ENCODE measurements at places on chromosomes 6 and 20.

DNA sequence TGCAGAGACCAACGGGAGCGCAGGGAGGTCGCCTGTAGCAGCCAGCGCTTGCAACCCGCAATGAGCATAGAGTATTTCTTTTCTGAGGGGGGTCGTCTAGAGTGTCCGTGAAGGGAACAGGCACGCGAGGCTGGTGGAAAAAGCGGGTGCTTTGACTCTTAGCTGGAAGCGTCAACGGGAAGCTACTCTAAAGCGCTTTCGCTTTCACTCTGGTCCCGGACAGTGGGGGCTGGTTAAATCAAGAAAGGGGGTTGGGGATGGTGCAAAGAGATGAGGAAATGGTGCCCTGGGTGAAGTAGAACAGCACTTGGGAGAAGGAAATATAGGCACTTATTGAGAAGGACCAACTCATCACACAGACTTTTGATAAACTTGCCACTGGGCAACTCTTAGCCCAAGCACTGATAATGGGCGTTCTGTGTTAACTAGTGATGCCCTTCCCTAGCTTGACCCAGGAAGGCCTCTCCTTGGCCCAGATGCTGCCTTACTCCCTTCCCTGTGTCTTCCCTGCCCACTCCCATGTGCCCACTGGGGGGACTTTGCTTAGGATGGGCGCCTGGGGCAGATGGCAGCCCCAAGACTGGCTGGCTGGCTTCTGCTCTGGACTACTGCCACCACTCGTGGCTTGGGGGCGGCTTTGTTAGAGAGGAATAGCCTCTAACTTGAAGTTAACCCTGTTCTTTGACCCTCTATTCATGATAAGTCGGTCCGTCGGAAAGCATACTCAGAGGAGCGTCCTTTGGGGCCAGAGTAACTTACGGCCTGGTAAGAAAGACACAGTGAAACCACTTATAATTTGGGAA is 585 bp downstream of the PSMB9 start:
- no peak for DNase-seq

DNA sequence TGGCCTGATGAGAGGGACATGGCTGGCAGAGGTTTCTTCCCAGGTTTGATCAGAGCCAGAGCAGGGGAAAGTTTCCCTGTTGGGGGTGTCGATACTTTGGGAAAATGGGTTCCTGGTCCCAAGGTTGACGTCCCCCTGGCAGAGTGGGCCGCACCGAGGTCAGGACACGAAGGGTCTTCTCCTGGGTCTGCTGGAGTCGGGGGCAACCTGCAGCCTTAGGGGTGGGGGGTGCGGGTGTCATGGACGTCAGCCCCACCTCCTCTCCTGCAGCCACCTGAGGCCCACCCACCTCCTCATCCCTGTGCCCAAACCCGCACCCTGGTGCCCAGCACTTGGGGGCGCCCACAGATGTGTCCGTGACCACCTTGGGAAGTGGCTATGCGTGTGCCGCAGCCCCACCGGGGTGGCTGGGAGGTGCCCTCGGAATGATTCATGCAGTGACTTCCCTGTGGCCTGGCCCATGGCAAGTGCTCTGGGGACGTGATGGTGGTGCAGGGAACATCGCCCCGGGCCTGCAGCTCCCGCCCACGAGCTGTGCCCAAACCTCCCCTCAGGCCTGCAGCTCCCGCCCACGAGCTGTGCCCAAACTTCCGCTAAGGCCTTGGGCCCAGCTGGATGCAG is 64.9 kb downstream of the YTHDF1 start:
- no peak for DNase-seq

DNA sequence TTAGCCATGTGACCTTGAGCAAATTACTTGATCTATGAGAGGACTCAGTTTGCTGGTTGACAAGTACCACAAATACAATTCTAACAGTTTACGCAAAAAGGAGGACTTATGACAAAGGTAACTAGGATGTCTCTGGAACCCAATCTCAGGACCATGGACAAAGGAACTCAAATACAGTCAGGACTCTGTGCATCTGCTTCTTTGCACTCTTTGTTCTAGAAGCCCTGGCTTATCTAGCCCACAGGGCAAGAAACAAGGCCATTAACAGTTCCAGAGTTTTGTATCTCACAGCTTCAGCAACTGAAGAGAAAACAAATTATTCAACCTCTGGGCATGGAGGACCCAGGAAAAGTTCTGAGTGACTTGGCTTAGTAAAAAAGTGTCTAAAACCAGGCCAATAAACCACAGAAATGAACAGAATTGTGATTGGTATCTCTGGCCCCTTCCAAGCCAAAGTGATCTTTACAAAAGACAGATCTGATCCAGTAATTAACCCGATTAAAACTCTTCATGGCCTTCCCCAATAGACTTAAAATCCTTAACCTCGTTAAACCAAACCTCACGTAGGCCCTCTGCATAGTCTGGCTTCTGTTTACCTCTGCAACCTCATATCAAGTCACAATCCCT is 5.9 kb downstream of the WASF1 start:
- DNase-seq = no peak

GRCh38 chr6:19925533-19925932 is 88.4 kb downstream of the ID4 start:
- no peak for DNase-seq

GRCh38 chr6:15358579-15359327 is 112.9 kb downstream of the JARID2 start:
- DNase-seq = no peak

DNA sequence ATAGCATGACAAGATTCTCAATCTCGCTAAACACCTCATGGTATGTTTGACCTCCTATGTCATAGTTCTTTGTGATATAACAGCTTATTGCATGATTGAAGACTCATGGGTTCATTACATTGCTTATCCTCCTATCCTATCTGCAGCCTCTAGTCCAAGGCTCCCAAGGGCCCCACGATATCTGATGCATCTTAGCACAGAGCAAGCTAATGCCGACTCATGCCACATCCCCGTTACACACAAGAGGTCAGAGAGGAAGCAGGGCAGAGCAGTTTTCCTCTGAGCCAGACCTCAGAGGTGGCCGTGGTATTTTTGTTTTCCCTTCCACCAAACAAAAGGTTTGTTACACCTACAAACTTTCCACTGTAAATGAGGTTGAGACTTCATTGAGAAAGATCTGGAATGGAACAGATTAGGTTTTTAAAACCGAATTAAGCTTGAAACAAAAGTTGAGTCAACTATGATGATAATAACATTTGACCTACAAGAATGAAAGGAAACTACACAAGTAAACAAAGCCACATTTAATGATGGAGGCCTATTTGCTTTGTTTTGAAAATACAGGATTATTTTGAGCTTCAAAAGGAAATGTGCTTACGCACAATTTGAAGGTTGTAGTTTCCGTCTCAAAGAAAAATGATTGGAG is 133.9 kb upstream of the MYLIP start:
- DNase-seq = no peak

GRCh38 chr6:69988458-69989126 is 122.2 kb downstream of the COL19A1 start:
- DNase-seq = no peak

DNA sequence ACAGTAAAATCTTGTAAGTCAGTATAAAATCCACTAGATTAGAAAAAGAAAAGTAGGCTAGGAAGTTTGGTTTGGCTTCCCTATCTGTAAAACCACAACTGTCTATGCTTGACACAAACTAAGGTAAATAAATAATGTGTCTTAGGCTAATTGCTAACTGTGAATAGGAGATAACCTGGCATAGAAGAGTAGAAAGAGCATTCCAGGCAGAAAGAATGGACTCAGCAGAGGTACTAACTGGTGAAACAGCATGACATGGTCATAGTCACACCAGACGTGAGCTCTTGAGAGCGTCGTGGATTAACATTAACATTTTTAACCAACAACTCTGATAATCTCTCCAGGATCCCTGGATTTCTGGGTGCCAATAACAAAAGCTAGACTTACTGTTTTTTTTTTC is 8.7 kb upstream of the WTAP start:
- DNase-seq = no peak

DNA sequence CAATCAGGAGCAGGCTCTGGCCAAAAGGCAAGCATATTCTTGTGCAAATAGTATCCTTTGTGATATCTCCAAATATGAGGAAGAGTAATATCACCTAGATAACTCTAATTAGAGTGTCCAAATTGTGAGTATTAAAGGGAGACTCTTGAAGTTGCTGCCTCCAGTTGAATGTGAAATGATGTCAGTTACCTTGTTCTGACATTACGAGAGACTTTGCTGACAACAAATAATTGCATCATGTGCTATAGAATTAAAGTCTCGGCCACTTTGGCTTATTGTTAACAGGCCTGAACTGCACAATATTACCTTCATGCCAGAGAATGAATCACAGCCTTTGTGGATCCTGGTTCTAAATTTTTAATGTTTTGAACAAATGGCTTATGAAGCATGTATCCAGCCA is 106.5 kb downstream of the AIG1 start:
- no peak for DNase-seq

- DNase-seq = no peak
Measured at GRCh38 chr6:95328231-95328630, 249.1 kb upstream of the MANEA start.

DNA sequence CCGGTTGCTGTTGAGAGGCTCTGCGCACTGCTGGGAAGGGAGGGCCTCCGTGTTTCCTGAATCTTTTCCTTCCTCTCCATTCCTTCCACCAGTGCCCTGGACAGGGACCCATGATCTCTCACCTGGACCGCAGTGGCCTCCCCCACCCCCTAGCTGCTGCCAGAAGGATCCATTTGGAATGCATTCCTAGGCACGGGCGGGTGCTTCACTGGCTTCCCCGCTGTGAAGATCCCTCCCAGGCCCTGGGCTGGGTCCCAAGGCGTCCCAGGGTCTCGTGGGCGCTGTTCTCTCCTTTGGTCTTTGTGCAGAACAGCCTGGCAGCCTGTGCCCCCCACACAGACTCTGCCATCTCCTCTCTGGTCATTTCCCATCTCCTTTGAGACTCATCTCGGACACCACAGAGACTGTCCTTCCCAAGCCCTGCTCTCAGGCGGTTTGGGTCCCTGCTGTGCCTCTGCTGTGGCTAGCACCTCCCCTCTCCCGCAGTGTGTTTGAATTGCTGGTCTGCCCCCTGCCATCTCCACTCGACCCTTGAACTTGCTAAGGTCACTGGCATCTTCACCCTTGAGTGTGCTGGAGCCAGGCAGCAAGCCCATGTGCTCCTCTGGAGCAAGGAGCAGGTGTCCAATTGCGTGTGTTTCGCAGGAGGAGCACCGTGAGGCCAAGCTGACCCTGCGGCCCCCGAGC is 59.0 kb downstream of the TCP11 start:
- no peak for DNase-seq

DNA sequence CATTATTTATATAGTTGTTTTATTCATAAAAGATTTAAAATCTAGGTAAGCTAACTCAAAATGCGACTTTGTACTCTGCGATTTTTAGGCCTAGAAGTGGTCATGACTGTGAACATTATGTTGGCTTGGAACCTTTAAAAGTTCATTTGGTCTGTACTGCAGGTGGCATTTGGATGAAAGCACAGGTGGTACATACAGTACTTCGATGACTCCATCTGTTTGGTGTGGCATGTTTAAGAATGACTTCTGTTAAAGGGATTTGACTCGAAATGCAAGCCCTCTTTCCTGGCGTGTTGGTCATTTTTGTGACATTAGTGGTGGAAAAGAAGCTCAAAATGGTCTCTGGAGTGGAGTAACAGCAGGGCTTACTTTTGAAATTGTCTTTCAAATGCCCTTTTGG is 118.1 kb downstream of the UST start:
- DNase-seq = no peak

DNA sequence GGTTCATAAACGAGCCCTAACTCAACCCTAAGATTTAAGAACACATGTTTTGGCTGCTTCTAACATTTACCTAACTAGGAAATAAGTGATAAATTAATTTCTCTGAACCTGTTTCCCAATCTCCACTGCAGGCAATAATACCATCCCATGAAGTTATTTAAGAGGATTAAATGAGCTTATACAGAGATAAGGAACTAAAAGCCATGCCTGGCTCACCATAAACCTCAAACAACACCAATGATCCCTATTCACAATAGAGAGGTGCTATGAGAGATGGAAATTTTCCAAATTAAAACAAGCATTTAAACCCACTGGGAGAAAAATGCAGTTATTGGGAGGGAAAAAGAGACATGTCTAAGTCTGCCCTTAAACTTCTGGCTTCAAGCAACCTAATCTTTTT is 33.9 kb upstream of the KLHL31 start:
- DNase-seq = no peak

GRCh38 chr20:55650657-55651360 is 354.5 kb downstream of the CBLN4 start:
- no peak for DNase-seq

- DNase-seq = no peak
Measured at GRCh38 chr20:23449421-23449820, 3.3 kb downstream of the CST11 start.

DNA sequence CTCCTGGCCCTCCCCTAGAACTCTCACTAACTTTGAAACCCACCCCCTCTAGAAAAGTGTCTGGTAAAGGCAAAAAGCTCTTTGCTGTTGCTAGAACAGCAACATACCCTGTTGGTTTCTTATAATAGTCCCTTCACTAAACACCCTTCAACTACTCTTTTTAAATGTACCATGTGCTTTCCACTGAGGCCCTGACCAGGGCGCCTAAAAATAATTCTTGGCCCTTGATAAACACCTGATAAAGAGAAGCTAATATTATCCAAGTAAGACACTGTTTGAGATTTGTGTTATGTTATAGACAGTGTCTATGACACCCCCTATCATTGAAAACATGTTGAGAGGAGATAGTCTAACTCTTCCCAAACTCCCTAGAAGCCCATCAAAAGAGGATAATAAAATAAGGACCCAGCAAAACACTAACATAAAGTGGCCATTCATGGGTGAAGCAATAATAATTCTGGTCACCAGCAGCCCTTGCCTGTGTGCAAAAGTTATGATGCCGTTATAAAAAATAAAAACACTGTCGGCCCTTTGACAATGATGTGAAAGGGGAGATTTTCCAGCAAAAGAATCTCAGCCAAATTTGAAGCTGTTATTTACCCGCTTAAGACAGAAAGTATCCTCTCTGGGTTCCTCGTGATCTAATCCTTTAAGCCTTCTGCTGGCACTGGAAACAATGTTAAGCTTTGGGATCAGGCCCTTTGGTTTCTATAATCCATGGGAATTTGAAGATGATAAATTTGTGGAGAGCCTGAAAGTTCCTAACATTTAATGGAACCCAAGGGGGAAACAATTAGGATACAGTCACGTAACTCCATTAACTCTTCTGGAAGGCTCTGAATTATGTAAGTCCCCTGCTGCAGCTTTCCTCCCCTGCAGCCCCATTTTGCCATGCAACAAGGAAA is 122.6 kb upstream of the PLCB4 start:
- DNase-seq = no peak

GRCh38 chr6:11380969-11381744 is 148.7 kb upstream of the NEDD9 start:
- no peak for DNase-seq

All from right renal cortex interstitium (tissue), 3 donors.